ENCODE measurements at places on chromosomes 13 and 19.

- no peak for DNase-seq
Observed at GRCh38 chr13:60051754-60052285, 111.9 kb downstream of the DIAPH3 start.

DNA sequence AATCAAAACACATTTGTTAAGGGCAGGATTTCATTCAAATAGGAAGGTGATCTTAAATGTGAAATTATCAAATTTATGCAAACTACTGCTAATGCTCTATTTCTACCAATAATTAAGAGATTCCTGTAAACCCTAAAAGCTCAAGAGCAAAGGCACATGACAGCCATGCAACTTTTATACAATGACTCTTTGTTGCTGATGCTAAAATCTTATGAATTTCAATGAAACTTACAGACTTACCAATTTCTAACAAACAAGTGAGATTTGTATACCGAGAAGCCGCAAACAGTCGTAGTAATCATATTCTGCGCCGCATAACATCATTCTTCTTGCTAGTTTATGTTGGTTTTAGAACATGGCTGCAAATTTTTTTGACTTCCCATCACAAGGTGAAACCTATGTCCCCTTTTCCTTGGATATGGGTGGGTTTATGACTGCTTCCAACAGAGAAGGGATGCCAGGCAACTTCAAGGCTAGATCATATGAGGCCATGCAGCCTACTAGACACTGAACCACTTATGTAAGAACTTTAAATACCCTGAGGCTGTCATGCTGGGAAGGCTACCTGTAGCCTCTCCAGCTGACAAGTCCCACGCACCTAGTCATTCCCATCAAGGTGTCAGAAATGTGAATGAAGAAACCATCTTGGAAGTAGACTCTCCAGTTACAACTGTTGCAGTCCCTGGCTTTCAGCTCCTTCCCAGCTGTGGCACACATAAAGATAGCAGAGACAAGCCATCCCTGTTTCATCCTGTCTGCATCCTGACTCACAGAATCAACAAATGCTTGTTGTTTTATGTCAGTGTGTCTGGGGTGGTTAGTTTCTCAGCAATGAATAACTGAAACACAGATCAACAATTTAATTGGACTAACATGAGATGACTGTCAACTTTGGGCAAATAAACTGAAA lies 42.0 kb downstream of the LNX2 start:
- DNase-seq: no peak

- DNase-seq: peak; percentile 56
Observed at GRCh38 chr19:3284759-3285646, 60.5 kb downstream of the CELF5 start.

- DNase-seq: no peak
Observed at GRCh38 chr13:87089391-87089790, 581.8 kb upstream of the SLITRK5 start.

GRCh38 chr13:66659286-66659685 lies 570.9 kb downstream of the PCDH9 start:
- DNase-seq: no peak

GRCh38 chr13:32446773-32447465 lies 19.0 kb upstream of the N4BP2L1 start:
- no peak for DNase-seq

DNA sequence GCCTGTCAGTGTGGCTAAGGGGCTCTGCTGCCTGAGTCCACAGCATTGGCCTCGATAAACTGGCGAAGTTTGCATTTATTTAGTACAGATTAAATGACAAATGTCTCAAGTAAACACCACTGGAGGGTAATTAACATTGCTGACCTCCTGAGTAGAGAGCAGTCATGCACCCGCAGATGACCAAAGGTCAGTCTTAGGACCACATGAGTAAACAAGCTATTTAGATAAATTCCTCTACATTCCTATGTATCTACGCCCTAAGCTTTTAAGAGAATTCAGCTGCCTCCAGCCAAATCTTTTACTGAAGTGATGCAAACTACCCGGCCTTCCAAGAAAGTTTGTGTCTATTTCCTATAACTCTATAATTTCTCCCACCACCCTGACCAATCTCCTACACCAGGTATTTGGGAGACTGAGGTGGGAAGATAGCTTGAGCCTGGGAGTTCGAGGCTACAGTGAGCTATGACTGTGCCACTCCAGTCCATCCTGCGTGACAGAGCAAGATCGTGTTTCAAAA lies 22.9 kb downstream of the CD70 start:
- DNase-seq: no peak

DNA sequence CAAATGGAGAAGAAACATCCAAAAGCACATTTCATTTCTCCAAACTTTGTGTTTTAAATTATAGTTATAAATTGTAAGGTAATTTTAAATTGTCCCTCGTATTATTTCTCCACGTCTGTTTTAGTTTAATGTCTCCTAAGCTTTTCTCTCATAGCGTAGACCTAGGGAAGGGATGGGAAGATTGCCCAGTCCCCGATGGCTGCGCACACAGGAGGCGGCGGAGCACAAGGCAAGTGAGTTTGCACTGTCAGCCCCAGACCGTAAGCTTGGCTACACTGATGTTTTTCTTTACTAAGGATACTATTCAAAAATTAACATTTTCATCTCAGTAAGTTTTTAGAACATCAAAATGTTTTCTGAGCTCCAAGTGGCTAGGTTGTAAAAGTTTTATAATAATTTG lies 72.3 kb downstream of the GPR12 start:
- no peak for DNase-seq

DNA sequence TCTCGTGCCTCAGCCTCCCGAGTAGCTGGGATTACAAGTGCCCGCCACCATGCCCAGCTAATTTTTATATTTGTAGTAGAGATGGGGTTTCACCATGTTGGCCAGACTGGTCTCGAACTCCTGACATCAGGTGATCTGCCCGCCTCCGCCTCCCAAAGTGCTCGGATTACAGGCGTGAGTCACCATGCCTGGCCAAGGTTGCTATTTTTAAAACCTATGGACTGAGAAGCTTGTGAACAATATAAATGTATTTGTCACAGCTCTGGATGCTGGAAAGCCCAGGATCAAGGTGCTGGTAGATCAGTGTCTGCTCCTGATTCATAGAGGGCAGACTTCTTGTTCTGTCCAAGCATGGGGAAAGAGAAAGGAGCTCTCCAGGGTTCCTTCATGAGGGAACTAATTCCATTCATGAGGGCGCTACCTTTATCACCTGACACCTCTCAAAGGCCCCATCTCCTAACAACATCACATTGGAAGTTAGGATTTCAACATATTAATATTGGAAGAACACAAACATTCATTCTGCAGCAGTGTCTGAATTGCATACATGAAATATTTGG lies 16.1 kb downstream of the CARD8 start:
- no peak for DNase-seq

- DNase-seq: no peak
Observed at GRCh38 chr13:24133021-24133795, 27.3 kb upstream of the SPATA13 start.

DNA sequence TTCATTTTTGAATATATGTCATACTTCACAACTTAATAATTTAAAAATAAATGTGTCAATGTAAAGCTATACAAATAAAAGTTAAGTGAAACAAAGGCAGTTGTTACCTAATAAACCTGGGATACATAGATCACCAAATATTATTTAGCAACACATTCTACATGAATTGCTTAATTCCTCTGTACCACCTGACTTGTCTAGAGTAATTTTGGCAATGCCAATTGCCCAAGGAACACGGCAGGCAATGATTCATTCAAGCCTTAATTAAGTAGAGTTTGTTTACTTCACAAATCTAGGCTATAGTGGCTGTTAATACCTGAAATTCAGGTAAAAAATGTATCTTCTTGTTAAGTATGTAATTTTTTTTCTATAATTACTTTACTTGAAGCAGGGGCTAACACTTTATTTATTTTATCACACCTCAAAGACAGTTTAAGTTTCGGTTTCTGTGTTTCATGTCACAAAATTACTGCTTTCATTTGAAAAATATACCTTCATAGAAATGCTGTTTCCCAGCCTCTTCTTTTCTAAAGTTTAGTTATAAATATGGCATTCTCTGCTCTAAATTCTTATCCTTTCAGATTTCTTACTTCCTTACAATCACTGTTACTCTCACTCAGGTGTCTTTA lies 705.7 kb downstream of the SLITRK5 start:
- DNase-seq: no peak

DNA sequence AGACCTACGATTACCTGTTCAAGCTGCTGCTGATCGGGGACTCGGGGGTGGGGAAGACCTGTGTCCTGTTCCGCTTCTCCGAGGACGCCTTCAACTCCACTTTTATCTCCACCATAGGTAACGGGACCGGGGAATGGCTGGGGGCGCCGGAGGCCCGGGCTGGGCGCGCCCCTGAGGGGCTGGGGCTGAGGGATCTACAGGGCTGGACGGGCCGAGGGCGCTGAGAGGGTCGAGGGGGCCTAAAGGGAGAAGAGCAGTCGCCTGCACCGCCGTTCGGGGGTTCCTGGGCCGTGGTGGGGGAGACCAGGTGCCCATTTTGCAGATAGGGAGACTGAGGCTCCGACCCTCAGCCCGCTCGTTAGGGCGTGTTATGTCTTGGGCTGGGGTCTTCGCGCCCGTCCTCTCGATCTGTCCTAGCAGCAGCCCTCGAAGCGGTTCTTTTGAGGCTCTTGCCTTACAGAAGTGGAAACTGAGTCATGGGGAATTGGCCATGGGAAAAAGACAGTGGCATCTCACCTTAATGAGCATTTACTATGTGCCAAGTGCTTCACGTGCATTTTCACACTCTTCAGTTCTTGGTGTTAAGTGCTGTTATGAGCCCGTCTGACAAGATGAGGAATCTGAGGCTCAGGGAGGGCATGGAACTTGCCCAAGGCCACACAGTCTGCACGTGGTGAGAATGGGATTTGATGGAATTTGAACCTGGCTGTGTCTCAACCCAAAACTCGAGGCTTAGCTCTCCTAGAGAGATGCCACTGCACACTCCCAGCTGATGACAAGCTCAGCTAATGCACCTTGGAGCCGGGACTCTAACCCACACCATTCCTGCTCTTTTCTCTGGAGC lies 442 bp downstream of the RAB8A start:
- no peak for DNase-seq

GRCh38 chr13:45594764-45595163 lies 20.8 kb downstream of the ERICH6B start:
- DNase-seq: no peak

GRCh38 chr13:88744289-88744688 lies 1073.1 kb downstream of the SLITRK5 start:
- DNase-seq: no peak

- no peak for DNase-seq
Observed at GRCh38 chr13:40221131-40221459, 445.3 kb downstream of the FOXO1 start.

- DNase-seq: no peak
Observed at GRCh38 chr13:109500146-109500773, 286.1 kb downstream of the IRS2 start.

GRCh38 chr19:5984600-5984999 lies 6.7 kb upstream of the RANBP3 start:
- DNase-seq: no peak

DNA sequence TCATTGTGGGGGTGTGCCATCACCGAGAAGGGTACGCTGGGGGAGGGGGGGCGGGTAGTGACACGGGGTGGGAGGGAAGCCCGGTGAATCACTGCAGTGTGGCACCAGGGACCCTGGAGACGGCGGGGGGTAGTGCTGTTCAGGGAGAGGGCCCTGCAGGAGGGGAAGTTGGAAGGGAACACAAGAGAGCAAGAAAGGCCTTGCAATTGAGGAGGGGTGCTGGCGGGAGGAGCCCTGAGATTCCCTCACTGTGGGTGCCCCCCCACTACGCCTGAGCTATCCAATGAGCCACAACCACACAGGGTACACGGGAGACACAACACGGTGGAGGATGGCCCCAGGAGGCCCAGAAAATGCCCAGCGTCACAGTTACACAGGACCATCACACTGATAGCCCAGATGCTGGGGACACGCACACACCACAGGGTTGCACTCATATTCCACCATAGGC lies 516 bp upstream of the ATP1A3 start:
- peak; percentile 49 for DNase-seq

DNA sequence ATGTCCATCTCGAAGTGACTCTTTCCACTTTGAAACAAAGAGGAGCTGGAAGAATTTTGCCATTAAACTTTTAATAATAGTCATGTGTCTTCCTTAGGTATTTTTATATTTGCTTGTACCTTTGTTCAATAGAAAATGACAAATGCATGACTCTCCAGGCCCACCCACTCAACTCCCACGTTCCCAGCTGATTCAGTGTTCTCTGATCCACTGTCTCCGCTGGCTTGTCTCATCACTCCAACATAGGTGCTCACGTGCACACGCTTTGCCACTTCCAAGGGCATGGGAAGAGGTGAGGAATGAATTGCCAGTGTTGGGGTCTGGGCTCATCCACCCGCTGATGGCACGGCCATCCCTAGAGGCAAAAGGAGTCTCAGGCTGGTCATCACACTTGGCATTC lies 24.5 kb downstream of the RASL11A start:
- no peak for DNase-seq

- no peak for DNase-seq
Observed at GRCh38 chr13:112669881-112670499, 19.8 kb upstream of the ATP11A start.

GRCh38 chr13:90696254-90696653 lies 651.2 kb upstream of the MIR17HG start:
- DNase-seq: no peak

- DNase-seq: no peak
Observed at GRCh38 chr13:94656766-94657165, 55.1 kb downstream of the GPR180 start.

- DNase-seq: no peak
Observed at GRCh38 chr19:49682274-49682673, 5.2 kb downstream of the PRMT1 start.

DNA sequence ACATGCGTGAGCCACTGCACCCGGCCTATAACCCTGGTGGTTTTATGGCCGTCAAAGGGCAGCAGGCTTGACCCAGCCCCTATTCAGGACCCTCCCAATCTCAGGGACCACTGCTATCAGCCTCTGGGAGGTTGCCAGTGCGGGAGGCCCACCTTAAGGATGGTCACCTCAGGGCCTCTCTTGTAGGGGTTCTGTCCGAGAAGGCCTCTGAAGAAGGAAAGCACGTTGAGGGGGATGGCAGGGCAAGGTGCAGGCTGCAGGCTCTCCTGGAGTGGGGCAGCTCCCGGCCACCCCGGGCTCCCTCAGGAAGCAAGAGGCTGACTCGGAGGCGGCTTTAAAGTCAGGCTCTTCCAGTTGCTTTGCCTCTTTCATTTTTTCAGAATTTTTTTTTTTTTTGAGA lies 6.0 kb upstream of the GRTP1 start:
- no peak for DNase-seq

Data from CD4-positive, alpha-beta T cell (primary cell).